ENCODE measurements at places on chromosomes 12 and 14.
A peak's percentile ranks its signal among the peaks of the same experiment; 100 is the strongest.

GRCh38 chr12:47981496-47982260 is 18.3 kb downstream of the TMEM106C start:
- DNase-seq: peak; percentile 63

- DNase-seq: no peak
These were observed 105.1 kb upstream of the NAV3 start for GRCh38 chr12:77725611-77726010.

DNA sequence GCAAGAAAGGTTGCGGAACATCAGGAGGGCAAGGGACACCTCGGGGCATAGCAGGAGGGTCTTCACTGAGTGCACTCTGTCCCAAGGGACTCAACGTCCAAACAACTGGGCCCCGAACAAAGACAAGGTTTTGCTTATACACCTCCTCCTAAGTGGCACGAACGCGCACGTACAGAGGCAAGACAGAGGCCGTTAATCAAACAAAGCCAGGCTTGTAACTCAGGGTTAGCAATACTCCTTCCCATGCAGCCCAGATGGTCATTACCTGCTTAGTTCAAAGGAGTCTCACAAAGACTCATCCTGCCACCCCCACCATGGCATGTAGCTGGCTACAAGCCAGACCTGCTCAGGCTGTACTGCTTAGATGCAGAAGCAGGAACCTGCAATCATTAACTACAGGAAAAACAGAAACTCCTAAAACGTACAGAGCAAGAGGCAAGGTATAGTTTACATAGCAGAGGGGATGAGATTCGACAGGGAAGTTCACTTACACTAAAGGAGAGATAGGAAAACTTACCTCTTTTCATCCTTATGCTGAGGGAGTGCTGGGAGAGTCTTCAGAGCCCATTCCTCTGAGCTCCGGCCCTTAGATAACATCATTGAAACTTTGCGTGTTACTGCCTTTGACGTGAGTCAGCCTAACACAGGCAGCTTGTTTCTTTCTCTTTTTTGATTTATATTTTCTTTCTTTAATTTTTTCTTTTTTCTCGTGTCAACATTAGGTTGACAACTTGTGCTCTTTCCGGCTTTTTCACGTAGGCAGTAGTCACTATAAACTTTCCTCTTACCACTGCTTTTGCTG is 1319.1 kb downstream of the TMEM121 start:
- no peak for DNase-seq

GRCh38 chr12:24907464-24907863 is 41.4 kb downstream of the BCAT1 start:
- no peak for DNase-seq

DNA sequence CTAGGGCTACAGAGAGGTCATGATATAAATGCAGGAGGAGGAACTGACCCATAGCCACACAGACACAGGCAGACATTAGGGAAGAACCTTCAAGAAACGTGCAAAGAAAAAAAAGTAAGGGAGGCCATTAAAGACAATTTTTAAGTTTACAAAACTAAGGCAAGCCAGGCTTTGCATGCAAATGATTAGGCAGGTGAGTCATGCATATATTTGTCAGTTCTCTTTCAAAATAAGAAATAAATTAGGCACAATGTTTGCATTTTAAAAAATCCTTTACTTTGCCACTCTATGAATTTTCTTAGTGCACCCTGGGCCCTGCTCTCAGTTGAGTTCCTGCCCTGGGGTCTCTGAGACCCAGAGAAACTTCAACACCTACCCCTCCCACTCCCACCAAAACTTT is 75.0 kb downstream of the PRMT8 start:
- no peak for DNase-seq

DNA sequence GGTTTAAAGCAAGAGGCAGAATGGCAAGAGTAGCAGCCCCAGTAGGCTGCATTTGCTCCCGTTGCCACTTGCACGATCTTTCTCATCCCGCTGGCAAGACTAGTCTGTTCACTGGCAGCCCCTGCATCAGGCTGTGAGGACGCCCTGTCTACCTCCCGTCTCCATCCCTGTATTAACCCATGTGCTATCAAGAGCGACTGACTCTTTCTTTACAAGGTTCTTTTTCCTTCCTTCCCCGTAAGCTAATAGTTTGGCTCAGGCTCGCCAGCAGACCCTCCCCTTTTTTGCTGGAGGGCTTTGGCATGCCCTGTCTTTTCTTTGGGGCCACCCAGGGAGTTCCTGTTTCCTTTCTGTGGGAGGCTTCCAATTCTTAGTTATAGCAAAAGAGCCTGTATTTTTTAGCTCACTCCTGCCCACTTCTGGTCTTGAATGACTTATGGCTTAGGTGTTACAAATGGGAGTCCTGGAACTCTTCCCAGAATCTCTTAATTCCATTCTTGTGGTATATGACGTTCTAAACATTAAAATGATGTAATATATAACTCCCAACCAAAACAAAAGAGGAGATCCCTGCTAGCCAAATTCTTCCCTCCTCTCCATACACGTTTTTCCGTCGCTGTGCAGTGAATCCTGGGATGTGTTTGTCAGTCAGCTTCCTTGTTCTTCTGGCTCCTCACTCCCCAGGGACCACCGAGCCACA is 149.0 kb downstream of the PRKCH start:
- DNase-seq: peak; percentile 56

DNA sequence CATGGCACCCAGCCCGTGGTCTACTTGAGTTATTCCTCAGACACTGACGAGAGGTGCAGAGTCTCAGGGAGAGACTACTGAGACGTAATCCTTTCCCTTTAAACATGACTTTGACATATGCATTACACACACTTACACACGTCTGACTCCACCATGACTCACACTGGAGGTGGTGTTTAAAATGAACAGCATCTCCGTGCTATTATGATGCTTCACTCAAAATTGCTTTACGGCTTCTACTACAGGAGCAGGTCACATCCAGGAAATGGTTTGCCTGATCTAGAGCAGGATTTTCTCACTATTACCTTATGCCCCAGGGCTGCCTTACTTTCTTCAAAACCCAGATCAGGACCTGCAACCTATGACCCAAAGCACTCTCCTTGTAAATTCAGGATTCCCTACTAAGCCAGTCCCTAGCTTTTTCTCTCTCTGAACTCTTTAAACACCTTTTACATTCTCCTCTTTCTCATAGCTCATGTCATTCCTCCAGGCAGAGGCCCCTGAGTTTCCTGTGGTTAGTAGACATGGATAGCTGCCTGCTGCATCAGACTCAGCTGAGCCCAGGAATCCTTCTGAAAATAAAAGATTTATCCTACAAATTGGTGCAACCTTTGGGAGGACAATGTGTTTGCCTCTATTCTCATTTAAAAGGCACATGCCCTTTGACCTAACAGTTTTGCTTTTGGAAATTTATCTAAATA is 31.2 kb downstream of the TMCC3 start:
- DNase-seq: peak; percentile 52

DNA sequence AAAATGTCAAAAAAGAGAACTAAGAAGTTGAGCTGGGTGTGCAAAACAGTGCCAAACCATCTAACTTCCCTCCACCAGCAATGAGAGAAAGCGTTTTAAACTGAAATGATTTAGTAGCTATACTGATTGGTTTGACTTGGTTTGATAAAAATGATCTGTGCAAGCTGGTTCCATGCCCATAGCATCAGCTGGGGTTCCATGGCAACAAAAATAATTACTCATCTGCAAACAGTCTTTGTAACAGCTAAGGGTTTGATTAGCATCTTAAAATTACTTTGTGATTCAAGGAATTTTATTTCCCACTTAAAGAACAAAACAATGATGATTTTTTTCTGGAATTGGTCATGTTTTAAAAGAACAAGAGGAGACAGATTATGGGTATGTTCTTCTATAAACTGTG is 15.0 kb upstream of the BICD1 start:
- DNase-seq: no peak

DNA sequence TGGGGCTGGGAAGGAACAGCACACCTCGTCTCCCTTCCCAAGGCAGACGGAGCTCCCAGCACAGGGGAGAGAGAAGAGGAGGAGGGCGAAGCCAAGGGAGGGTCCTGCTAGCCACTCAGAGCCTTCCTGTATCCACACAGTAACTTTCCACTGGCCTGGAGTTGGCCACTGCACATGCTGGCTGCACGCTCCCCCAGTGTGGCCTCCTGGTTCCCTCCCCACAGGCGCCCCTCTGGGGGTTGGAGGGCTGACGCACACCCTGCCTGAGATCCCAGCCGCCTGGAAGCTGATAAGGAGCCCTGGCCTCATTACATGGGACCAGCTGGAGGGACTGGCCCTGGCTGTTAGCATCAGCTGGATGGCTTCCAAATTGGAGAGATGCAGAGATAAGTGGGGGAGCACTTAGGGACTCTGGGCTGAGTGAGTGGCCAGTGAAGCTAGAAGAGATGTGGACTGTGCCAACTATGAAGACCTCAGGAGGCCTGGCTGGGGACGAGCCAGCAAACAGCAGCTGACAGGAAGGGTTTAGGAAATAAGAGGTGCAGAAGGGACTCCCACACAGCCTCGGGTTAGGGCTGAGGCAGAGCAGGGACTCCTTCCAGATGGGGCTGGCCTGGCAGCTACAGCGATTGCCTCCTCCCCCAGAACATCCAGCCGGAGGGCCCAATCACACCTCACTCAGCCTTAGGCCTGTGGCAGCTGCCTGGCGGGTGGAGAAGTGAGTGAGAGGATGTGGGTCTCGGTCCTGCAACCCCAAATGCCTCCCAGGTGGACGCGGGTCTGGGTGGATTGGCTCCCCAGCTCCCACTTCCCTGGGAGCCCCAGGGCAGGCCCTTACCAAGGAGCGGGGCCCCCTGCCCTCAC is 26.3 kb upstream of the BCDIN3D start:
- DNase-seq: peak; percentile 99

GRCh38 chr14:77955816-77956484 is 156.0 kb downstream of the ADCK1 start:
- DNase-seq: no peak

DNA sequence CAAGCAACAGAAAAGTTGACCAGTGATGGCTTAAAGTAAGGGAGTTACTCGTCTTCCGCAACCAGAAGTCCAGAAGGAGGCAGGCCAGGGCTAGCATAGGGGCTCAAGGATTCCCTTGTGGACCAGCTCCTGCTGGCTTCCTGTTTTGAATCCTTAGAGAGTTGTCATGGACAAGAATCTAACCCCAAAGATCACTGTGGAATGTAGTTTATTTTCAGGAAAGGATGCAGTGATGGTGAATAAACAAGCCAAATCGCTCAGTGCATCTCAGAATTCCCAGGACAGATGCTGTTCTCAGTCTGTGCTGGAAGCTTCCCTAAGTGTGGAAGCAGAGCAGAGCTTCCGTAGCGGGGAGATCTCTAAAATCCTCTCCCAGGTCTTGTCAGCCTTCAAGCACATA is 311.3 kb downstream of the C12orf75 start:
- no peak for DNase-seq

DNA sequence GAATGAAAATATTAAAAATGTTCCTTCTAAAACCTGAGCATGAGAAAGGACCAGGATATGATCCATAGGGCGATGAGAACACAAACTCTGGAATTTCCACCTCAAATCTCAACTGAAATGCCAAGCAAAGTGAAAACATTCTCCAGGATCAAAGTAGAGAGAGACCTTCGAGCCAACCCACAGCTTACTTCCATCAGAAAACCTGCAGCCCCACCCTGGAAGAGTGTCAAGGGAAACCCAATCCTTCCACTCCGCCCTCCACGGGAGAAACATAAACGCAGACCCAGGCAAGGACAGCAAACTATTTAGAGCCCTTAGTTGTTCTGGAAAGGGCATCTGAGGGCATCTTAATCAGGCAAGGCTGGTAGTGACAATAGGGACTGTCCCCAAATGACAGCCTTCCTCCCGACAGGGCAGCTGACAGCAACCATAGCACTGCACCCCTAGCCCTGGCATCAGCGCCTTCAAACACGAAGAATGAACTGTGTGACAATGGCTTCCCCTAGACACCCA is 21.8 kb downstream of the SLC15A4 start:
- no peak for DNase-seq

DNA sequence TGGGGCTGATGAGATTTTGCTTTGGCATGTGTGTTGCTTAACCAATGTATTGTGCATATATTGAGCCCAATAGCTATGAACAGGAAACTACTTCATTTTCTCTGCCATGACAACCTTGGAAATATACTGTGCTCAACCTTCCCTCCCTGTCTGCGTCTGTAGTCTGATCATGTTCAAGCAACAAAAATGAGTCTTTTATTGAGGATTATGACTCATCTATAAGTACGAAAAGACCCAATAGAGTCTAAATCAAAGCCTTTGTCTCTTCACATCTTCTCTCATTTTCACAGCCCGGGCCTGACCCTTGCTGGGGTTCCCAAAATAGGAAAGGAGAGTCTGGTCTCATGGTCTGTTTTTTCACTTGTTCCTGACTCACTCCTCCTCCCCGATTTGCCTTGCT is 158.2 kb downstream of the CAND1 start:
- DNase-seq: no peak

DNA sequence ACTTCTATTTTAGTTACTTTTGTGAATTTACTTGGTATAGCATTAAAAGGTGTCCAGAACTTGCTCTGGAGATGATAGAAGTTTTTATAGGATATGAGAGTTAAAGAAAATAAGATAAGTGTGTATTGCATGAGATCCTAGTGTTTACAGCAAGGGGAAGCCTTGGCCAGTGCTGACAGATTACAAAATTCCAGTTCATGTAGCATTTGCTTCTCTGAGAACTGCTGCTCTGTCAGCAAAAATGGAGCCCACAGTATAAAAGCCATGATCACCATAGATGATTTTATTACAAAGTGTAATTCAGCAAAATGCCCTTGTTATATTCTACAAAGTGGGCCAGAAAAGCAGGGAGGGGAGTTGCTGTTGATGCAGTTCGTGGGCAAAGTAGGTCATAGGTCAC is 40.0 kb upstream of the ATF1 start:
- DNase-seq: peak; percentile 74

DNA sequence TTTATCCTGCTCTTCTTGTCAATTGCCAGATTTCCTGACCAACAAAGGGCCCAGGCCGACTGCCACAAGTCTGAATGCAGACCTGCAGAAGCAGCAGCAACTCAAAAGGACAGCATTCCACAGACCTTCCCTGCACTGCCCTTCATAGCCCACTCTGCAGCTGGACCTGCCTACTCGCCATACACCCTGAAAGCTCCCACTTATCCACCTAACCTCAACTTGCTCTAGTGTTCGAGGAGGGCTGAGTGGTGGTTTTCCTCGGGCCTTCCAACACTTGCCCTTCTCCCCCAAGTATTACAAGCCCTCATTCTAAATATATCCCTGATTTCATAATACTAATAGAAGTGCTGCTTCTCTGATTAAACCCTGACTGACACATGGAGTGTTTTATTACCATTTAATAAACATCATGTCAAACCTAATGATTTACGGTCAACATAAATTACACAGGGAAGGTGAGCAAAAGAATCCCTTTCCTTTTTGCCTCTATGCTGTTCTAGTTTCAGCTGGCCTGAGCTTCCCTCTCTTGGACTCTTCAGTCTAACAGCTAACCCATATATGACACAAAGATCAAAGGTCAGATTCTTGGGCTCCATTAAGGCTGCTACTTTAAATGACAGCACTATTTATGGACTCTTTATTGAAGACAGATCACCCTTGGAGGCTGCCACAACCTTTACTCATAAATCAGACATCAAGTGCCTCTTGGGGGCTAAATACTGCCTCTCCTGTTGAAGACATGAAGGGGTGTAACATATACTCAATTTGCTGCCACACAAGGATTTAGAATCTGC is 1546.9 kb upstream of the TMEM132C start:
- no peak for DNase-seq
